ENCODE measurements at places on chromosomes 16 and 17.

DNA sequence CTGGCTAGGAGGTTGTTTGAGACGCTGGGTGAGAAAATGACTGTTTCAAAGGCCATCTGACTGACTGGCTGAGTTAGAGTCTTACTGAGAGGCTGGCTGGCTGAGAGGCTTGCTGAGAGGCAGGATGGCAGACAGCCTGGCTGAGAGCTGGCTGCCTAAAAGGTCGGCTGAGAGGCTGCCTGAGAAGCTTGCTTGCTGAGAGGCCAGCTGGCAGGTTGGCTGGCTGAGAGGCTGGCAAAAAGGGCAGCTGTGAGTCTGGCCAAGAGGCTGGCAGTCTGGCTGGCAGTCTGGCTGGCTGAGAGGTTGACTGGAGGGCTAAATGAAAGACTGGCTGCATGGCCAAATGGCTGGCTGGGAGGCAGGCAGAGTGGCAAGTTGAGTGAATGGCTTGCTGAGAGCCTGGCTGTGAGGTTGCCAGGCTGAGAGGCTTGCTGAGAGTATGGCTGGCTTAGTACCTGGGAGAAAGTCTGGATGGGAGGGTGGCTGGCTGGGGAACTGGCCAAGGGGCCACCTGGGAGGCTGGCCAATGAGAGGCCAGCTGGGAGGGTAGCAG lies 35.3 kb upstream of the ACSM2B start:
- DNase-seq, result no peak

DNA sequence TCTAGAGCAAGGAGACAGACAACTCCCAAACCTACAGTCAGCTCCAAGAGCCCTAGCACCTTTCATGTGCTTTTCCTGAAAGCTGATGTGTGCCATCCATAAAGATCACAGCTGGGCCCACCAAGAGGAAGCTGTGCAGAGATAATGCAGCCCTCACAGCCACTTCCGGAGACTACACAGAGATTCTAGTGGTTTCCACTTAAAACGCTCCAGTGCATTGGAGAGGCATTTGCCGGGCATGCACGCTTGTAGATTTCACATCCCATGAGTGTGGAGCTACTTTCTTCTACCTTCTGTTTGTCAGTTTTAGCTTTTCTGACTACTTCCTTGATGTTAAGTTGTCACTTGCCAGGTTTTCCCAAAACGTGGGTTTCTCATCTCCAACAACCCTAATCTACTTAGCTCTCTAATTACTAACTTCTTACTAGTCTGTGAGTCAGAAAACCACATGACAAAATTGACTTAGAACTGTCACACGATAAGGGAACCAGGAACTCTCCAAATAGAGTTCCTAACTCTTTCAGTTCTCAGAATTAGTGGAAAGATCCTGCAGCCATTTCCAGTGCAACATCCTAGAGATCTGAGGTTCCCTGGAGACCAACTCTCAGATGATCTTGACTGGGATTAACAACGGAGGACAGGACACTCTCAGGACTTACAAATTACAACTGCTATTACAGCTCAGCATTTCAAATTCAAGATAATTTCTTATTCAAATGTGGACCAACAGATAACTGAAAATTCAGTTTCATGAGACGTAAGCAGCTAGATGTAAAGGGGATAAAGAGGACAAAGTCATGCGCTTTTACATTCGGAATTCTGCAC lies 28.6 kb downstream of the PMP22 start:
- no peak for DNase-seq

GRCh38 chr17:8212312-8213180 lies 2.2 kb upstream of the AURKB start:
- no peak for DNase-seq

DNA sequence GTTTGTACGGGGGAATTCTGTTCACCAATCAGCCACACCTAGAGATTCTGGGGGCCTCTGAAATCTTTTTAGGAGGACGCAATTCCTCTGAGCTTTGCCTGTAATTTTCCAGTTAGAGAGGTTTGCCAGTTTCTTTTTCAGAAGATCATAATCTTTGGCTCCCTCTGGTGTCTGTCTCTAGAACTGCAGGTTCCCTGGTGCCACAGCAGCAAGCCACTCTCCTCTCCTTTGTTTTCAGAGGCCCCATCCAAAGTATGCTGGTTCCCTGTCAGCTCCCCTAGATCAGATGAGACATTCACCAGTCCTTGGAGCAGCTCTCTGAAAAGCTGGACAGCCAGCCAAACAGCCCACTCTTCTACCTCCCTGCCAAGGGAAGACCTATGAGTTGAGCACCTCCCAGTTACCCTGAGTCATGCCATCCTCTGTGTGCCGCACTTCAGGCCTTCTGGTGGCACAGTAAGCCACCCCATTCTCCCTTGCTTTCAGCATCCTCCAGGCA lies 36.1 kb downstream of the RNF112 start:
- DNase-seq, result peak; percentile 83

DNA sequence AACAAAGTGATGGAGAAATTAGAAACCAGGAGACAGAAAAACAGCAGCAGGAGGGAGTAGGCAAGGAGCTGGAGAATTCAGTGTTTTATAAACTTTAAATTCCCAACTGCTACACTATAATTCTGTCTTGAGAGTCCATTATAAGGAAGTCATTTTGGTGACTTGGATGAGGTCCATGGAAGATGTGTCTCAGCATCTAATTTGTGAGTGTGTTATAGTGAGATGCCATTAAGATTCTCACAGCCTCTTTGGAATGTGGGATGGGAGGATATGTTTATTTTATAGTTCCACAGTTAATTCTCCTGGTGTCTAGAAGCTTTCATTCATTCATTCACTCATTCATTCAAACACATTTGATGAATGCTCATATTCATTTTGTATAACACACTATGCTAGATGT lies 206.0 kb upstream of the MYOCD start:
- no peak for DNase-seq

DNA sequence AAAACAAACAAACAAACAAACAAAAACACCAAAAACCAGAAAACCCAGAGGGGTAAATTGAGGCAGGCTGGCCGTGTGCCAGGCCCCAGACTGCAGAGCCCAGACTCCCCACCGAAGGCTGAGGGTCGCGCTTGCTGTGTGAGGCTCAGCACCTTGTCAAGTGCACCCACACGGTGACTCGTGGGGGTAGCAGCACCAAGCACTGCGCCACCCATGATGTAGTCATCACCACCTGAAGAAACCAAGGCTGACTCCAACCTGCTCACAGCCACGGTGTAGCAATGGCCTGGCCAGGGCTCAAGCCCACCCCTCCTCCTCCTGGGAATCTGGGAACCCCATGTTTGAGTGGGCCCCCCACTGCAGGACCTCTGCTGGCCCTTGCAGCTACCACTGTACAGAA lies 11.9 kb downstream of the MCRIP1 start:
- no peak for DNase-seq

GRCh38 chr16:73447846-73448245 lies 399.9 kb upstream of the ZFHX3 start:
- DNase-seq, result no peak

GRCh38 chr17:75033346-75034235 lies 13.2 kb downstream of the ATP5PD start:
- peak; percentile 91 for DNase-seq

GRCh38 chr17:77504652-77505155 lies 363.9 kb downstream of the SEC14L1 start:
- no peak for DNase-seq

GRCh38 chr16:67028167-67028695 lies 718 bp upstream of the CBFB start:
- DNase-seq, result no peak

DNA sequence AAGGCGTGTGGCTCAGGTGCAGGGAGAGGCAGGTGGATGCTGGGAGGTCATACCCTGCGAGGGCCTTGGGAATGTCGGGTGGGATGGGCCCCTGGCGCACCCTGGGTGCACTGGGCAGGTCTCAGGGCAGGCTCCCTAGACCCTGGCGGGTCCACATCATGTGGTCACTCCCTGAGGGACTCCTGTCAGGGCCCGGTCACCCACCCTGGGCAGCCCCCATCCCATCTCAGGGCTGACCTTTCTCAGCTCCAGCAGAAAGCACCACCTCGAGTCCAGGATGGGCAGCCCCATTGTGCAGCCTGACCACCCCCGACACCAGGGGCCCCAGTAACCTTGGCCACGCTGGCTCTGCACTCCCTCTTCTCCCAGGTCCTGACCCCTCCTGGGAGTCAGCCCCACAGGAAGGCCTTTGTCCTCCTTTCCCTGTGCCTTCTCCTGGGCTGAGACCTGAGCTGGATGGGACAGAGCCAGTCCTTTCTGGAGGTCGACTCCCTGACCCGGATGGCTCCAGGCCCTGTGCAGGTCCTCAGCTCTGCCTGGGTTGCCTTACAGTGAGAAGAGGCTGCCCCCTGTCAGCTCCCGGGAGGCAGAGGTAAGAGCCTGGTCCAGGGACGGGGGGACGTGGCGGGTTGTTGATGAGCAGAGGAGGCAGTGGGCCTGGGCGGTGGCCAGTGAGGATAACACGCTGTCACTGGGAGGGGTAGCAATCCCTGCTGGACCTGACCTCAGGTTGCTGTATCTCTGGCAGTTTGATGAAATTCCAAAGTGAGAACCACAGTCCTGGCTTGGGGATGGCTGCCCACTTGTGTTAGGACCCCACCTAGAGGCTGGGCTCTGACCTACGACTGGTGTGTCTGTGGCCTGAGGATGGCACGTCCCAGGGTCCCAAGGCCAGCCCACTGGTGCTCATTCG lies 77.9 kb downstream of the GOSR1 start:
- no peak for DNase-seq

DNA sequence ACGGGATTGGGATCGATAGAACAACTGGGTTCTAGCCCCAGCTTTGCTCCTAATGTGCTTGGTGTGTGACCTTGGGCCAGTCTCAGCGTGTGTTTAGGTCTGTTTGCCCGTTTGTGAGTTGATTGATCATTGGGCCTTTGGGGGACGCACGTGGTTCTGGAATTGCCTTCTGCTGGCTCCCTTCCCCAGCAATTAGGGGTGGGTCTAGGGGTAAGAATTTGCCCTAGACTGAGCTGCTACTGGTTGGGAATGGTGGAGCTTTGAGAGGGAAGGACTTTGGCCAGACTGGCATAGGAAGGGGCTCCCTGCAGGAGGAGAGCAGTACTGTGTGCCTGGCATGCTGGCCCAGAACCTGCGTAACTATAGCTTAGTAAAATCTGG lies 1.5 kb downstream of the SPNS2 start:
- no peak for DNase-seq

- no peak for DNase-seq
Observed at GRCh38 chr17:8555062-8555461, 75.5 kb downstream of the MYH10 start.

DNA sequence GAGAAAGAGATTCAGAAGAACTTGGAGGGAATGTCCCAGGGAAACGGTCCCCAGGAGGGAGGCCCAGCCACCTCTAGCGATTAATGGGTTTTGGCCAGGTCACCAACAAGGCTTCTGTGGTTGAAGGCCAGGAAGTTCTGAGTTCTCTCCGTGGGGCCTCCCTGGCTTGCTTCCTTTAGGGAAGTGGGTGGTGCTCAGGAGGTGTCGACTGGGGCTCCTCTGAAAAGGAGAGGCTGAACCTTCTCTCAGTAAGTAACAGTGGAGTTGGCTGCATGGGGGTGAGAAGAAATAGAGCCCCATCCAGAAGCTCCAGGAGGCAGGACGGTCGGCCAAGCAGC lies 77.1 kb upstream of the GSE1 start:
- no peak for DNase-seq

DNA sequence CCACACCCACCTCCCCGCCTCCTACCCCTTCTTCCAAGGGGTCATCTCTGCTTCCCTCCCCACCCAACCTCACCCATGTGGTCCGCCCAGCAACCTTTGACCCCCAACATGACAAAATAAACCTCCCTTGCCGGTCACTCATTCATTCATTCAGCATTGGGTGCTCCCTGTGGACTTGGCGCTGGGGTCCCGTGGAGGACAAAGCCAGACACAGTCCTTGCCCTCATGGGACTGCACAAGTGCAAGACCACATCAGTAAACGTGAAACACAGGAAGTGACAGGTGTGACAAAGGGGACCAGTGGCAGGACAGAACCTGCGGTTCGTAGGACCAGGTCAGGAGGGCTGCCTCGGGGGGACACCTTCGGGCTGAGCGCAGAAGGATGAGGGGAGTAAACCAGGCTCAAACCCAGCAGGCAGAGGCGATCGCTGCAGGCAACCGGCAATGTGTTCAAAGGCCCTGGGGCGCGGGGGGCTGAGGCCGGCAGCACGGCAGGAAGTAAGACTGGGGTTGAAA lies 185.4 kb downstream of the SEC14L1 start:
- no peak for DNase-seq

DNA sequence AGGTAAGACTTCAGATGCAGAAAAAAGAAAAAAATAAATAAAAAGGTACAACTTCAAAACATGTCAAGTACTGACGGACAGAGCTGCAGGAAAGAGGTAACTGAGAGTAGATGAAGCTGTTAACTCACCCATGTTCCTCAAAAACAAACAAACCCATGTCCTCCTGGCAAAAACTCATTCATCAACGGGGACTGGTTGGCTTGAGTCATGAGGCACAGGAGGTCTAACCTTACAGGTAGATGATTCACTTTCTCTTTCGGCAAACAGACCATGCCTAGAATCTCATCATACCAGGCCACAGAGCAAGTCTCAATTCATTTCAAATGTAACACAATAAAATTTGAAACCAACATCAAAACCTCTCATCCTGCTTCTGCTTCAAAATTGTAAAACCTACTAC lies 12.3 kb upstream of the FASN start:
- DNase-seq, result no peak

- DNase-seq, result peak; percentile 77
Observed at GRCh38 chr16:31427441-31428278, 500 bp downstream of the COX6A2 start.

DNA sequence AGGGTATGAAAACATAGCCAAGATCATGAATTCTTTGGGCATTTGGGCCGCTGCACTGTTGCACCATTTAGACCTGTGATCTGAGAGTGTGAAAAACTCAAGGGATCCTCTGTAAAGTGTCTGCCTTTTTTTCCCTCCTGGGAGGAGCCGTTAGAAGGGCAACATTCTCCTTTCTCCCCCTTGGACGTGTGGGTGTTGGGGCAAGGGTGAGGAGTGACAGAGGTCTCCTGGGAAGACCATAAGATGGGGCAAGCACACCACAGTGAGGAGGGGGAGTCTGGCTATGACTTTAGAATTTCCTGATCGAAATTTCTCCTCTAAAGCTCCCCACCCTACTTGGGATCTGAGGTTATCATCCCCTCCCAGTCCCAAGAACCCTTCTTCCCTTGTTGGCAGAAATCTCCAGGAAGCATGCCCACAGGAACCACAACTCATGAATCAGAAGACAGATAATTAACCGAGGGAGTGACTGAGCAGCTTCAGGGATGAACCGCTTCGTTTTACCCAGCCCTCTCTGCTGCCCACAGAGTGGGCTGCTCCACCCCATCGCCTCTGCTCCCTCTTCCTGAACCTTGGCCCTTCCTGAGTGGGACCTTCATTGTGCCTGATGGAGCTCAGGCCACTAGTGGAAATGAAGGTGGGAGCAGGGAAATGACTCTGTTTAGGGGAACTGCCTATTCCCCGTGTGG lies 4.2 kb downstream of the ITGB3 start:
- DNase-seq, result no peak

GRCh38 chr16:30604316-30604947 lies 5.8 kb downstream of the ZNF689 start:
- DNase-seq, result no peak

Measured in CD4-positive, alpha-beta T cell treated with Interleukin-10 for 1 hour (primary cell).